ENCODE measurements at places on chromosomes 5 and 9. TPM values are rescaled to one million over a fixed set of nuclear protein-coding genes. Genes with fewer than 3 reads are reported as not detected.

Gene GLDC
- not detected for total RNA-seq

Gene AGXT2
- not detected for total RNA-seq

GRCh38 chr5:119840175-119840574, 210.8 kb downstream of the FAM170A start:
- peaks cover 2% of the 10 kb centered on the region for H3K27me3 ChIP-seq
- no peak overlapping the region for H3K27ac ChIP-seq
- no peak overlapping the region for H3K4me3 ChIP-seq
- H3K36me3 ChIP-seq = no peaks in the 10 kb centered on the region

- no peaks in the 10 kb centered on the region for H3K4me1 ChIP-seq
- DNase-seq = no peak
- no peak overlapping the region for H3K27ac ChIP-seq
- H3K36me3 ChIP-seq = no peaks in the 10 kb centered on the region
Measured at GRCh38 chr9:134571326-134571931, 70.2 kb upstream of the COL5A1 start.

Gene ANKRD33B
- 0.48 TPM for total RNA-seq

- no peak overlapping the region for H3K27ac ChIP-seq
- H3K4me1 ChIP-seq = peaks cover 20% of the 10 kb centered on the region
- no peaks in the 10 kb centered on the region for H3K36me3 ChIP-seq
- no peaks in the 10 kb centered on the region for H3K27me3 ChIP-seq
Measured at GRCh38 chr5:143235423-143235822, 168.1 kb downstream of the NR3C1 start.

DNA sequence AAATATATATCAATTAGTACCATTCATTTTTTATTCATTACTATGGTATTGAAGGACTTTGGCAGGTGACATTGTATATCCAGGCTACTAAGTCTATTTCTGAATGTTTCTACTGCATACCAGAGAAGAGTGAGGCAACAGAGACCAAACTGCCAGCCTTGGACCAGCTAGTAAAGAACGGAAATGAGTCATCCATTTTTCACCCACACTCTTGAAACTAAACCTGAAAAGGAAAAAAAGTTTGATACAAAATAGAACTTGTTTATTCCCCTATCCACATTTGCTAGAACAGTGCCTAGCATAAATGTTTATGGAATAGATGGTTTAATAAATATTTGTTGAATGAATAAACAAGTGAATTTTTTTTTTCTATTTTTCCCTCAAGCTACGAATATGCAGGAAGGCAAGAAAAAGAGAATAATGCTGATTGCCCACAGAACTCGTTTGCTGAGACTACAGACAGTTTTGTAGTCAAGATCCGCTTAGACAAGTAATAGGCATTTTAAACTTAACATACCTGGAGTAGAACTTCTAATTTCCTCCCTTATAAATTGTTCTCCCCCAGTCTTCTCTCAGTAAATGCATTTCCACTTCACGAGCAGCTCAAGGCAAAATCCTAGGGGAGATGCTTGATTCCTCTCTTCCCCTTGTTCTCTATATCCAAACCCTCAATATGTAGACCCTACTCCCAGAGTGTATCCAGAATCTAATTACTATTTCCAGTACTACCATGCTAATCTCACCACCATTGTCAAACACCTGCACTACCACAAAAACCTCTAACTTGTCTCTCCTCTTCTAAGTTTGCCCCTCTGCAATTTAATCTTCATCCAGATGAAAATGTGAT, 146.2 kb upstream of the RASA1 start:
- H3K4me3 ChIP-seq = no peak overlapping the region
- H3K4me1 ChIP-seq = no peaks in the 10 kb centered on the region
- H3K27ac ChIP-seq = no peak overlapping the region
- H3K27me3 ChIP-seq = 0 out of 2 replicates have a peak, but pooled peaks cover 2% of the 10 kb centered on the region
